ENCODE measurements at places on chromosomes 3 and 15.

GRCh38 chr3:79362571-79363270 is 405.1 kb downstream of the ROBO1 start:
- DNase-seq = no peak

- DNase-seq = no peak
Observed at GRCh38 chr3:128232376-128233178, 79.3 kb downstream of the EEFSEC start.

DNA sequence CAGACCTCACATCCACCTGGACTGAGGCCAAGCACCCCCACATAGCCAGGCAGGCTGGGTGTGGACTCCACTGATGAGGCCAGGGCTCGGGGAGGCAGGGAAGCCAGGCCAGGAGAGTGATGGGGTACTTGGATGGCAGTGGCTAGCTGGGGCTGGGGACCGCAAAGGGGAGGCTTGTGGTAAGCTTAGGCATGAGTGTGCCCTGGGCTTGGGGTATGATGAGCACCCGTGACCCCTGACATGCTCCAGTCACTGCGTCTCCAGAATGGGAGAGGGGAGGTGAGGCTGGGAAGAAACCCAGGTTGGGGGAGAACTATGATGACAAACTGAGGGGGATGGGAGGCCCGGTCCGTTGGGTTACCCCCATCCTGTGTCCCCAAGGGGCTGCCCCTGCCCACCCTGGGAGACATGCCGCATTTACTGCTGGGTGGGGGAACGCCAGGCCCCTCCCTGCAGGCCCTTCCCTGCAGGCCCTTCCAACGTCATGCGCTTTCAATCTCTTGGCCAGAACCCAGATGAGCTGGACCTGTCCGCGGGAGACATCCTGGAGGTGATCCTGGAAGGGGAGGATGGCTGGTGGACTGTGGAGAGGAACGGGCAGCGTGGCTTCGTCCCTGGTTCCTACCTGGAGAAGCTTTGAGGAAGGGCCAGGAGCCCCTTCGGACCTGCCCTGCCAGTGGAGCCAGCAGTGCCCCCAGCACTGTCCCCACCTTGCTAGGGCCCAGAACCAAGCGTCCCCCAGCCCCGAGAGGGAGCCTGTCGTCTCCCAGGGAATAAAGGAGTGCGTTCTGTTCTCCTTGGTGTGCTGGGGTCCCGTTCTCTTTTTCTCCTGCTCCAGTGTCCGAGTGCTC is 34.1 kb downstream of the TSPAN3 start:
- DNase-seq = no peak

DNA sequence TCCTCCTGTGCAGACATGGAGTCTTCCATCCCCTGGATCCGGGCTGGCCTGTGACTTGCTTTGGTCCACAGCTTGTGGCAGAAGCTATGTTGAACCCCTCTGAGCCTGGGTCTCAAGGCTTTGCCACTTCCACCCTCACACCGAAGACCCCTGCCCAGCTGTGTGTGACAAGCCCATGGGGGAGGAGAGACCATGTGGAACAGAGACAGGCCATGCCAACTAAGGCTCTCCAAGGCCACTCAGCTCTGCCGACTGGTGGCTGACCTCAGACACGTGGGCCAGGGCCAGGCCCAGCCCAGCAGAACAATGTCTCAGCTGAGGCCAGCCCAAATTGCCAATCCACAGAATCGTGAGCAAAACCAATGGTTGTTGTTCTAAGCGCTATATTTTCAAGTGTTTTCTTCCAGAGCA is 16.4 kb upstream of the CFAP100 start:
- DNase-seq = no peak

DNA sequence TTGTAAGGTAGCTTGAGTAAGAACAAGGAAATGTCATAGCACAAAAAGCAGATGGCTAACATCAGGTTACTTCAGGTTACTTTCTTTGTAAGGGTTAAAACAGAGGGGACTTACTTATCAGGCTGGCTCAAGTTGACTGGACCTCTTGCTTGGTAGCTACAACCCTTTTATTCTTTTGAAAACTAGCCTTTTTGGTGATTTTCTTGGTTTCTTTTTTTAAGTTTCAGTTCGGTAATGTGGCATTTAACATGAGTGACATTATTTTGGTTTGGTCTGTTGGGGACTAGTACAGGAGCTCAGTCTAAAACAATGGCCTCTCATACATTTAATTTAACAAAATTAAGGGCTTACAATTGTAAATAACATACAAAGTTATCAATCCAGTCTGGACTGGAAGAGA is 621.4 kb downstream of the OTOL1 start:
- no peak for DNase-seq

DNA sequence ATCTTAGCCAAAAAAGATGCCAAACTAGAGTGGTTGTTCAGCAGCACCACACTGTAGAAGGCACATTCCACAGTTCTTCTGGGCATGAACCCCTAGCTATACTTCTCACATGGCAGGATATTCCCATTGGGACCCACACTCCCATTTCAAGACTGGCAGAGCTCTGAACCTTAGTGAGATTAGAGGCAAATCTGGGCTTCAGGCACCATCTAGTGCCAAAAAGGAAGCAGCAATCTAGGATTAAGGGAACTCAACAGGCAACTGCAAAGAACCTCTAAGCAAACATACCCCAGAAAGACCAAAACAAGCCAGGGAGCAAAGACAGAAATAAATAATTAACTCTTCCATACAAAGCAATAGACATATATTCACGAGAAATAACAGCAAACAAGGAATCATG is 66.2 kb downstream of the TAFA4 start:
- DNase-seq = no peak

DNA sequence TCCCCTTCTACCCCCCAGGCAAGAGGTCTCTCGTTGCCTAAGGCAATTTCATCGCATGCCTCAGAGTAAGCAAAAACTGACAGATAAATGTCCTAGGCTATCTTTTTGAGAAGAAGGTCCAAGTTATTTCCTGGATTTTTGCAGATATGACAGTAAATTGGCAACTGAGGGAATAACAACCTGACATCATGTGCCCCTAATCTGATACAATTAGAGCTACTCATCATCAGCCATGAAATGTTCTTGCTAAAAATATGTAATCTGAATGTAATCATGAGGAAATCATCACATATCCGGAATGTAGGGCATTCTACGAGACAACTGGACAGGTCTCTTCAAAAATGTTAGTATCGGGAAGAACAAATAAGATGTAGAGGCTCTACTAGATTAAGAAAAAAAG is 44.1 kb downstream of the TNIK start:
- no peak for DNase-seq

DNA sequence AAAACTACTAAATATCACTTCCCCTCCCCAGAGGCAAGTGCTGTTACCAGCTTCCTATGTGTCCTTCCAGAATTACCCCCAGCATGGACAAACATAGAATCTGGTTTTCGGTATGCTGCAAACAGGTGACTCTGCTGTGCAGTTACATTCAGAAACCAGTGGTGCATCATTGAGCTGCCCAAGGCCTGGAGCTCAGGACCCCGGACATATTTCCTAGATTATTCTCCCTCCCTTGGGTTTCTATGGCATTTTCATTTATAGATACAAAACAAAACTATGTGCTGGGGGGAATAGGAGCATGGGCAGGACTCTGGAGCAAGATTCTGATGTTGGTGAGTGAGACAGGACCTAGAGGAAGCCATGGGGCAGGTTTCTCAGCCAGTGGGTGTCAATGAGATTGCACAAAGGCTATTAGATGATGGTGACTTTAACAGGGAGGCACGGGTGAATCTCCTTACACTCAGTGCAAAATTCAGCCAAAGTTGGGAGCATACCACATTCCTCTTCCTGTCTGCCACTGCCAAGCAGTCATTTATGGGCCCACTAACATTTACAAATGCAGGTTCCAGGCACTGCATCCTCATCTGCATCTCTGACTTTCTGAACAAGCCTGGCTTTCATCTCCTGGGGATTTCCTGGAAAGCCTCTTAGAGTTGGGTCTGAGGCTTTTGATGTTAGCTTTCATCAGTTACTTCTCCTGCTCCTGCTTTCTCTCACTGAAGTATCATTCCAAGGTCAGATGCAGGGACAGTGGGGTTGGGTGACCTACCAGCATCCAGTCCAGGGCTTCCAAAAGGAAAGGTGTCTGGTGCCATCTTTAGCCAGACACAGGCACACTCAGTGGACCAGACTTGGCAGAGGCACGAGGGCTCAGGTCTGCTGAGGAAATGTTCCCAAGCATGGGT is 44.5 kb downstream of the CMTM7 start:
- DNase-seq = no peak

DNA sequence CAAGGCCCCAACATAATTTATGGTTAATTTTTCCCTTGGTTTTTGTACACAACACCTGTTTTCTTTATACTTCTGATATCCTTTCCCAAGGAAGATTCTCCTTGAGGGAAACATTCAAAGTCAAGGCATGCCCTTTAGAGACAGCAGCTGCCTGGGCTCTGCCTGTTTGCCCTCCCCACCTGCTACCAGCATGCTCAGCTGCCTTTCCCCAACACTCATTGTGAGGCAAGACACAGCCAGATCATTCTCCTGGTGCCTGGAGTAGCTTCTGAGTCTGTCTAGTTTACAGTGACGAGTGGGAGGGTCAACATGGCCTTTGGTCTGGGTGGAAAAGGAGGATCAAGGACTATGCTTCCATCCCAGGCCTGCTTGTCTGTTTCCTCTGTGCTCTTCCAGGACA is 132.5 kb downstream of the EPHB1 start:
- DNase-seq = no peak

All from cortex of kidney (tissue), 1 donor.